ENCODE measurements at places on chromosomes 13 and 19.

DNA sequence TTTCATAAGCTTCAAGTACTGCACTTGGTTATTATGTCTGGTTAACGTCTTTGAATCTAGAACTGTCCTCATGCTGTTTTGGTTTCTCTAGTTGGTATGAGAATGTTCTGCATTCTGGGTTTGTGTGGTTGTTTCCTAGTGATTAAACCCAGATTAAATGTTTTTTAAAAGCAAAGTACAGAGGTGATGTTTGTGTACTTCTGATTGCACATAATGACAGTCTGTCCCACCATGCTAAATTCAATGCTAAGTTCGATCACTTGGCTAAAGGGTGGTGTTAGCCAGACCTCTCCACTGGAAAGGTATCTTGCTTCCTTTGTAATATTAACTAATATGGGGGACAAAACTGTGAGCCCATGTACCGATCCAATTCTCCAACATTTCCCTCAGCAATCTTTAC is 14.6 kb downstream of the N4BP2L1 start:
- DNase-seq, result no peak
- H3K27ac ChIP-seq, result no peak overlapping the region
- no peak overlapping the region for H3K4me3 ChIP-seq
- H3K4me1 ChIP-seq, result no peaks in the 10 kb centered on the region

DNA sequence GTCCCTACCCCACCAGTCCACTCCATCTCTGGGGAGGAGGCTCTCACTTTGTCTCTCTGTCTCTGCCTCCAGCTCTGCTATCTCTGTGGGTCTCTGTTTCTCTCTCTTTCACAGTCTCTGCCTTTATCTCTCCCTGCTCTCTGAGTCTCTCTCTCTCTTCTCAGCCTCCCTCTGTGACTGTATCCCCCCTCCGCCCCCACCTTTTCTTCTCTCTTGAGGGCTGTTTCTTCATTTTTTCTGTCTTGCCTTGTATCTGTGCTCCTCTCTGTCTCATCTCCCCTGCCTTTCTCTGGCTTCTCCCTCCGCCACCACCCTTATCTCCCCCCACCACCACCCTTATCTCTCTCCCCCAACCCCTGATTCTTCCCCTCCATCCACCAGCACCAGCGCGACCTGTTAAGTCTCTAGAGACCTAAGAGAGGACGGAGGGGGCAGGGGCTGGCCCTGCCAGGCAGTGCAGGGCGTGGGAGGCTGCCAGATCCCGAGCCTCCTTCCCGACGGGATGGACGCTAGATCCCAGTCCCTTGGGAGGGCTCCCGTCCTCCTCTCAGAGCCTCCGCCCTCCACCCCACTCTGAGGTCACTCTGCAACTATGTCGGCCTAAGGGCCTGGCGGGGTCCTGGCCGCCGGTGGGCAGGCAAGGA is 1.0 kb downstream of the AXL start:
- peak overlapping the region; percentile 96 for H3K27ac ChIP-seq
- peak overlapping the region; percentile 85 for H3K4me3 ChIP-seq
- H3K4me1 ChIP-seq, result peaks cover 51% of the 10 kb centered on the region
- peaks cover 1% of the 10 kb centered on the region for H3K36me3 ChIP-seq

- peaks cover 16% of the 10 kb centered on the region for H3K27me3 ChIP-seq
- H3K4me1 ChIP-seq, result peaks cover 5% of the 10 kb centered on the region
- no peak overlapping the region for H3K4me3 ChIP-seq
- no peak overlapping the region for H3K27ac ChIP-seq
- no peaks in the 10 kb centered on the region for H3K36me3 ChIP-seq
- no peak for DNase-seq
Measured at GRCh38 chr13:29499506-29500165, 95.9 kb downstream of the SLC7A1 start.

DNA sequence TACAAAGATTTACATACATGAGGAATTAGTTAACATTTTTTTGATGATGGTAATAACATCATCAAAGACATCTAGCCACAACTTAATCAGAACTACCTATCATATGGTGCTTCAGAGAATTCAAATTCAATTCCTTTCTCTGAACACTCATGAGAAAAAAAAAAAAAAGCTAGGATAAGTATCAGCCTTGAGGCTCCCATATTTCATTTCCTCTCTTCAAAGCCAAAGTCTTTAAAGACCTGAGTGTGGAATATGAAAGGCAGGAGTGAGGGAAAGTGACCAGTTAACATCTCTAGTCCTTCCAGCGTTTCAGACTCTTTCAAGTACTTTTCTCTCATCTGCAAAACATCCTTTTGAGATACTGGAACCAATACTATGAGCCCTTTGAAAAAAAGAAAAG is 137.5 kb downstream of the DCLK1 start:
- H3K27me3 ChIP-seq, result no peaks in the 10 kb centered on the region
- no peak for DNase-seq
- peaks cover 12% of the 10 kb centered on the region for H3K4me1 ChIP-seq
- H3K4me3 ChIP-seq, result no peak overlapping the region
- no peak overlapping the region for H3K27ac ChIP-seq

Measured in keratinocyte (primary cell).